NCI-H2227 treated with DMSO at 0.1 percent for 48 hours (cell line): ENCODE measurements at places on chromosomes 3 and 15.

- no peak for DNase-seq
Measured at GRCh38 chr3:7562892-7563291, 702.0 kb downstream of the GRM7 start.

GRCh38 chr3:56763233-56763632 is 38.5 kb downstream of the ARHGEF3 start:
- no peak for DNase-seq

- no peak for DNase-seq
Measured at GRCh38 chr3:98846101-98846500, 55.4 kb downstream of the DCBLD2 start.

- no peak for DNase-seq
Measured at GRCh38 chr3:171815973-171816595, 5.8 kb upstream of the PLD1 start.

DNA sequence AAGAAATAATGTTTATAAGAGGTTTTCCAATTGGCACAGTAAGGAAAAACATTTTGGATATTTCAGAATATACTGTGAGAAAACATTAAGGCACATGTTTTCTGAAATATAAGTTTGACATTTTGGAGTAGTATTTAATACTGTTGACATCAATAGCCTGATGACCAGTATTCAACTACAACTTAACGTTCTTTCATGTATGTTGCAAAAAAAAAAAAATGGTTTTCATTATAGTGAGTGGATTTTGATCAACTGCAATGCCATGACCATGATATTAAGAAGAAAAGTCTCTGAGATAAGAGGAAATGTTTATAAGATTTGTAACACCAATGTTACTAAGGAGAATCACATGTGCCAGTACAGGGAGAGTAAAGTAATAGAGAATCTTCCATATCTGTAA is 252.8 kb upstream of the RORA start:
- no peak for DNase-seq

GRCh38 chr3:45575386-45575923 is 19.1 kb upstream of the LIMD1 start:
- DNase-seq: no peak
